ENCODE measurements at places on chromosomes 1 and 21. TPM values are rescaled to one million over a fixed set of nuclear protein-coding genes. Genes with fewer than 3 reads are reported as not detected.

GUCA2A gene
- not detected for total RNA-seq

SH2D1B gene
- total RNA-seq, result 0.10 TPM

S100A7A gene
- total RNA-seq, result not detected

GRCh38 chr1:166418344-166418933 is 251.6 kb upstream of the FAM78B start:
- no peak overlapping the region for H3K4me3 ChIP-seq
- H3K36me3 ChIP-seq, result no peaks in the 10 kb centered on the region
- DNase-seq, result no peak
- H3K4me1 ChIP-seq, result peaks cover 4% of the 10 kb centered on the region
- H3K27me3 ChIP-seq, result no peaks in the 10 kb centered on the region

DNA sequence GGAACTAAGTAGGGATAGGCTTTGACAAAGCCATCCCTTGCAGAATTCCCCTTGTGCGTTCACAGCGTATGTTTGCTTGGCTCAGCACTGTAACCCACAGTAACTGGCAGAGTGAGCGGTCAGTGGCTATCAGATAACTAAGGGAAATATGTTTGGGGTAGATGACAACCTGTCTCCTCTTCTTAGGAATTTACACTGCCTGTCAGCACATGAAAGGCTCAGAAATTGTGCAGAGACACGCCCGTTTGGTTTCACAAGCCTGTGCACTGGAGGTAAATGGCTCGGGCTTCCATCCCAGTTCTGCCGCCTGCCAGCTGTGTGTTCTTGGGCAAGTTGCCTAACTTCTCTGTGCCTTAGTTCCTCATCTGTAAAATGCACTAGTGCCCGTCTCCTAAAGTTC is 101.2 kb downstream of the PRDM2 start:
- no peaks in the 10 kb centered on the region for H3K27me3 ChIP-seq
- no peak overlapping the region for H3K27ac ChIP-seq
- H3K4me3 ChIP-seq, result no peak overlapping the region
- no peak for DNase-seq

- no peak overlapping the region for H3K27ac ChIP-seq
- peaks cover 33% of the 10 kb centered on the region for H3K4me1 ChIP-seq
- DNase-seq, result peak; percentile 55
- H3K36me3 ChIP-seq, result no peaks in the 10 kb centered on the region
- no peaks in the 10 kb centered on the region for H3K27me3 ChIP-seq
Observed at GRCh38 chr1:34742667-34743270, 12.1 kb upstream of the GJB5 start.

AIRE gene
- total RNA-seq, result 0.50 TPM

GRCh38 chr1:156471496-156472490 is 28.8 kb downstream of the MEF2D start:
- no peaks in the 10 kb centered on the region for H3K27me3 ChIP-seq
- H3K36me3 ChIP-seq, result peaks cover 95% of the 10 kb centered on the region
- no peak for DNase-seq
- H3K27ac ChIP-seq, result no peak overlapping the region
- no peak overlapping the region for H3K4me3 ChIP-seq

- H3K4me3 ChIP-seq, result no peak overlapping the region
- no peaks in the 10 kb centered on the region for H3K27me3 ChIP-seq
- no peak overlapping the region for H3K27ac ChIP-seq
- H3K36me3 ChIP-seq, result no peaks in the 10 kb centered on the region
Observed at GRCh38 chr21:37862536-37862935, 53.7 kb downstream of the KCNJ6 start.

HEYL gene
- total RNA-seq, result 6.4 TPM

DNA sequence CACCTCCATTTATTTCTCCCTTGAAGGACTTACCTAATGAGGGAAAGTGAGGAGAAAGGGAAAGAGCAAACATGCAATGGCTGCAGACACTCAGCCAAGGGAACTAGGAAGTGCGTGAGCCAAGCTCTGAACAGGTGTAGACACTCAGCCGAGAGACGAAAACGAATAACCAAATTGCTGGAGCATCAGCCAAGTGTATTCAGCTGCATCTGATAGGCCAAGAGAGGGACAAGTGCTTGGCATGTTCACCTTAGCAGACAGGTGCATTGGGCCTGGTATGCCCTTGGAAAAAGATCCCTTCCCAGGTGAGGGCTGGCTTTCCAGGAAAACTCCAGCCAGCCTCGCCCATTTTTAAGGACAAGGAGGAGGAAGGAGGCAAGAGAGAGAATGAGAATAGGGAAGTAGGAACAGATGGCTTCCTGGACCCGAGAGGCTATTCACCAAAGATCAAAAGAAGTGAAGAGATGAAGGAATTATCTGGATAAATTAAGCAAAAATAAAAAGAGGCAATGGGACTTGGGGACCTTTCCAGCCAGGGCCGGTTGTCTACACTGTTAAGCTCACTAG is 184.7 kb downstream of the TOMM20 start:
- H3K4me3 ChIP-seq, result no peak overlapping the region
- H3K36me3 ChIP-seq, result no peaks in the 10 kb centered on the region
- H3K27ac ChIP-seq, result no peak overlapping the region
- no peaks in the 10 kb centered on the region for H3K27me3 ChIP-seq

GRCh38 chr1:240803151-240803550 is 191.2 kb upstream of the GREM2 start:
- no peak for DNase-seq
- H3K27ac ChIP-seq, result no peak overlapping the region
- no peaks in the 10 kb centered on the region for H3K4me1 ChIP-seq
- H3K27me3 ChIP-seq, result no peaks in the 10 kb centered on the region
- H3K36me3 ChIP-seq, result no peaks in the 10 kb centered on the region

CLCA4 gene
- total RNA-seq, result 0.17 TPM

DNA sequence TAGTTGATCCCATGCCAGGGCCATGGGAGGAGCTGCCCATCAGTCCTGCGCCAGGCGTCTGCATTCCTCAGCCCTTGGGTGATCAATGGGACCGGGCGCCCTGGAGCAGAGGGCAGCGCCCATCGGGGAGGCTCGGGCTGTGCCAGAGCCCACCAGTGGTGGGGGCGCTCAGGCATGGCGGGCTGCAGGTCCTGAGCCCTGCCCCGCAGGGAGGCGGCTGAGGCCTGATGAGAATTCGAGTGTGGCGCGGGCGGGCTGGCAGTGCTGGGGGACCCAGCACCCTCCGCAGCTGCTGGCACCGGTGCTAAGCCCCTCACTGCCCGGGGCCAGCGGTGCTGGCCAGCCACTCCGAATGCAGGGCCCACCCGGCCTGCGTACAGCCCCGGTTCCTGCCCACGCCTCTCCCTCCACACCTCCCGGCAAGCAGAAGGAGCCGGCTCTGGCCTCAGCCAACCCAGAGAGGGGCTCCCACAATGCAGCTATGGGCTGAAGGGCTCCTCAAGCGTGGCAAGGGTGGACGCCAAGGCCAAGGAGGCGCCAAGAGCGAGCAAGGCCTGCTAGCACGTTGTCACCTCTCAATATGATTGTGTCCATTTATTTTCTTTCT is 238.1 kb upstream of the OLFM3 start:
- H3K36me3 ChIP-seq, result no peaks in the 10 kb centered on the region
- H3K27me3 ChIP-seq, result no peaks in the 10 kb centered on the region
- H3K4me1 ChIP-seq, result no peaks in the 10 kb centered on the region
- H3K27ac ChIP-seq, result no peak overlapping the region
- no peak overlapping the region for H3K4me3 ChIP-seq

ERRFI1 gene
- total RNA-seq, result 65.8 TPM

CCDC17 gene
- total RNA-seq, result not detected

DIO1 gene
- 0.11 TPM for total RNA-seq

All from spinal cord (tissue), 10 donors.